Stimulated activated CD4-positive, alpha-beta T cell treated with anti-CD3 and anti-CD28 coated beads, Interleukin-1b, Interleukin-23, amount 100 ng/mL, for 1 hour (primary cell): ENCODE measurements at places on chromosomes 12 and 14.

DNA sequence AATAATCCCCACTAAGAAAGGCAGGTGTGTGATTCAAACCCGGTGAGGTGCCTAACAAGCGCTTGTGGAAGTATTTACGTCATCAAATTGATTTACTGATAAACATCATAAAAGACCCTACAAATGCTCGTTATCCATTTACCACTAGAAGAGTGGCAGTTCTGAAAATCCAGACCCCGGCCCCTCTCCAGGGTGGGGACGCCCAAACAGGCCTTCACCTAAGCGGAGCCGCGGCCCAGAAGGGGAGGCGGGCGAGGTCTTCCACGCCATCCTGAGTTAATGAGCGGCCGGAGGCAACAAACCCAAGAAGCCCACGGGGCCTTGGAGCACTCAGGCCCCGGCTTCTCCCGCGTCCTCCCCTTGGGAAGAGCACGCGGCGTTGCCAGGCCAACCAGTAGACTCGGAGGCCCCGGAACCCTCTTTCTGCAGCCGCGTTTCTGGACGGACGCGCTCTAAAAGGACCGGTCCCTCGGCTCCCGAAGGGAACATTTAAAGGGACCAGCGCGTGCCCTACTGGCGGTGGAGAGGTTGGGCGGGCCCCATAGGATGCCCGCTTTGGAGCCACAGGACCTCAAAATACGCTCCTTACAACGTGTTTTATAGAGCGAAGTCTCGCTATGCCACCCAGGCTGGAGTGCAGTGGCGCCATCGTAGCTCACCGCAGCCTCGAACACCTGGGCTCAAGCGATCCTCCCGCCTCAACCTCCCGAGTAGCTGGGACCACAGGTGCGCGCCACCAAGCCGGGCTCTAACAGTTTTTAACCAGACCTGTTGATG is 3.5 kb downstream of the PTPN21 start:
- peak; percentile 51 for DNase-seq

DNA sequence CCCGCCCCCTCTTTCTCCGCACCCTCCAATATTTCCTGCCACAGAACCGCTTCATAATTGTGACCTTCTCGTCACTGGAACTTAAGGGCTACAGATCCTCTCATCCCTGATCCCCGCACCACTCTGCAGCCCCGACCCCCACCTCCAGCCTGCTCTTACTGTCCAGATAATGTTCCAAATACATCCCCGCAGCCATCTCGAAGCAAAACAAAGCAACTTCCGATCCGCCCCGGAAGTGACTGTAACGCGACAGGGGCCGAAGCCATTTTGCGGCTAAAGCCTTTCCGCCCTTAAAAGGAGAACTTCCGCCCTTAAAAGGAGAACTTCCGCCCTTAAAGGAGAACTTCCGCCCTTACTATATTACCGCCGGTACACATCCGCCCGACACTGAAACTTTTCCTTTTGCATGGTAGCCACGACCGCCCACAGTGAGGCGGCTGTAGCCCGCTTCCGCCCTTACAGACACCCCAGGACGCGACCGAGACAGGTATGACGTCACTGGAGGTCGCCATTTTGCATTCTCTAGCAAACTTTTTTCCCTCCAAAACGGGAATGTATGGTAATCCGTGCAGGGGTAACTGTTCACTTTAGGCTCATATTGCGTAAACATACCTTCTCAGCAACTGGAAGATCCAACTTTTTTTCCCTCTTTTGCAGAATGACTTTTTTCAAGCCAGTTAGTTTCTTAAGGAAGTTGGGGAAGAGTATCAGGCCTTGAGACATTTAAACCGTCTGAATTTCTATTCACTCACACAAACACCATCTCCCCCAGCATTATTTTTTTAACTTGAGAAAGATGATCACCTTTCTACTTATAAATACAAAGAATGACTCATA is at the start of gene ING4:
Gene ING4, minus strand, starts transcription at position 214 of the 837 bp plus-strand sequence. Its CDS starts 18 bp downstream, at position 196.
- peak; percentile 74 for DNase-seq

DNA sequence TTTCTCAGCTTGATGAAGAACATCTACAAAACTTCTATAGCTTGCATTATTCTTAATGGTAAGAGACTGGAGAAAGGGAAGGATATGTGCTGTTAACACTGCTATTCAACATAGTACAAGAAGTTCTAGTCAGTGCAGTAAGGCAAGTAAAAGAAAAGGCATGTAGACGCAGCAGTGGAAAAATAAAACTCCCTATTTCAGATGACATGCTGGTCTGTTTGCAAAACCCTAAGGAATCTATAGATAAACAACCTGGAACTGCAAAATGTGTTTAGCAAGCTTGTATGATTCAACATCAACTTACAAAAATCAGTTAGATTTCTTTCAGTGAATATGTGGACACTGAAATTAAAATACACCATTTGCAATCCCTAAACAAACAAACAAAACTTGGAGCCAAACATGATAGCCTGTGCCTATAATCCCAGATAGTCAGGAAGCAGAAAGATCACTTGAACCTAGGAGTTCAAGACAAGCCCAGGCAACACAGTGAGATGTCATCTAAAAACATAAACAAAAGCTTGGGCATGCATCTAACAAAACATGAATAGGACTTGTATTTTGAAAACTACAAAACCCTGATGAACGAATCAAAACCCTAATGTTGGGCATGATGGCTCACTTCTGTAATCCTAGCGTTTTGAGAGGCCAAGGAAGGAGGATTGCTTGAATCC is 293.6 kb upstream of the RGS6 start:
- no peak for DNase-seq

DNA sequence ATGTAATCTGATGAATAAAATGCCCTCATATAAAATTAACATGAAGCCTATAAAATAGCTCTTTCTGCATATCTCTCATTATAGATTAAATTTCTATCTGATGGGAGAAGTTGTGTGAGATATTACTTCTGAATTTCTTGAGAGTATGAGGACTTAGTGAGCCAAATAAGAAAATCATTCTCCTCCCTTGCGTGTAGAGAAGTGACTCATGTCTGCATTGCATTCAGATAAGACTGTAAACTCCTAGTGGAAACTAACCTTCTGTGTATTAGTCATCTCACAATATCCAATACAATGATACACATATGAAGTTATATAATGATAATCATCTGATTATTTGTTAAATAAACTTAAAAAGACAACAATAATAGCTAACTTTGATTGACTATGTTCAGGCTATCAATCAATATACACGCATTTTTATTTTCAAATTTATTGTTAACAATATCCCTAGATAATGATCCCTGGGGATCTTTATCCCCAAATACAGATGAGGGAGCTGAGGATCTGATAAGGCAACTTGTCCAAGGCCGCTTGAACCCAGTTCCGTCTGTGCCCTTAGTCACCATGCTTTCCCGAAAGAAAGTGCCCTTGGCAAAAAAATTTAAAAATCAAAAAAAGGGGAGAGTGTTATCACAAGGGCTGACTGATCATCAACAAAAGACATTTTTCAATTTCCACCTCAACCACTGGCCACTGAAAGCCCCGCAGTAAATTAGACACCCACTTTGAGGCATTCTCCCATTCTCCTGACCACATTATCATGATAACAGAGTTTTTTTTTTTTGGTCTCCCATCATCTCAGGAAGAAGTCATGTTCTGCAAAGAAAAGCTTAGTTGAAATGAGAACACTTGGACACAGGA is 189.2 kb upstream of the RASSF8 start:
- no peak for DNase-seq

DNA sequence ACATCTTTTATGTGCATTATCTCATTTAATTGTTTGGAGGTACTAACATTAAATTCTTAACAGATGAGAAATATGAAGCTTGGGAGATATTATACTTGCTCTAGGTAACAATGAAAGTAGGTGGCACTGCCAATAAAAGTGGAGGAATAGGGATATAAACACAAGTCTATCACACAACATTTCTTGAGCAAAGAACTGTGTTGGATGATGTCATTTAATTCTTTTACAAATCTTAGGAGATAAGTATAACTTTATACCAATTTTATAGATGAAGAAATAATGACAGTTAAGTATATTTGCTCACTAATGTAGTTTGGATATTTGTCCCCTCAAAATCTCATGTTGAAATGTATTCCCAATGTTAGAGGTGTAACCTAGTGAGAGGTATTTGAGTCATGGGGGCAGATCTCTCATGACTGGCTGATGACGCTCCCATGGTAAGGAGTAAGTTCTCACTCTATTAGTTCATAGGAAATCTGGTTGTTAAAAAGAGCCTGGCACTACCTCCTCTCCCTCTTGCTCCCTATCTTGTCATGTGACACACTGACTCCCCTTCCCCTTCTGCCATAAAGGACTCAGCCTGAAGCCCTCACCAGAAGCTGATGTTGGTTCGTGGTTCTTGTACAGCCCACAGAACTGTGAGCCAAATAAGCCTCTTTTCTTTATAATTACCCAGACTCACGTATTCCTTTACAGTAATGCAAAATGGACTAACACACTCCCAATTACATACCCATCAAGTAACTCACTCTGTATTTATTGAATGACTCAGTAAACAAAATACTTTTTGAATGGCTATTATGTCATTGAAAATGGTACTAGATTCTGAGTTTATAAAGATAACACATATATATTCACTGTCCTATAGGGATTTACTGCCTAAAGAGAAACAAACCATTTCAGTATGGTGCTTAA is 146.8 kb upstream of the KITLG start:
- DNase-seq = no peak

- DNase-seq = no peak
These were observed 229.4 kb downstream of the CNTN1 start for GRCh38 chr12:40921563-40922163.

- DNase-seq = no peak
These were observed 664.7 kb downstream of the NRXN3 start for GRCh38 chr14:78834766-78835451.

- DNase-seq = no peak
These were observed 40.1 kb downstream of the CREBL2 start for GRCh38 chr12:12651752-12652151.

- no peak for DNase-seq
These were observed 224.4 kb downstream of the CHST11 start for GRCh38 chr12:104681012-104681690.

DNA sequence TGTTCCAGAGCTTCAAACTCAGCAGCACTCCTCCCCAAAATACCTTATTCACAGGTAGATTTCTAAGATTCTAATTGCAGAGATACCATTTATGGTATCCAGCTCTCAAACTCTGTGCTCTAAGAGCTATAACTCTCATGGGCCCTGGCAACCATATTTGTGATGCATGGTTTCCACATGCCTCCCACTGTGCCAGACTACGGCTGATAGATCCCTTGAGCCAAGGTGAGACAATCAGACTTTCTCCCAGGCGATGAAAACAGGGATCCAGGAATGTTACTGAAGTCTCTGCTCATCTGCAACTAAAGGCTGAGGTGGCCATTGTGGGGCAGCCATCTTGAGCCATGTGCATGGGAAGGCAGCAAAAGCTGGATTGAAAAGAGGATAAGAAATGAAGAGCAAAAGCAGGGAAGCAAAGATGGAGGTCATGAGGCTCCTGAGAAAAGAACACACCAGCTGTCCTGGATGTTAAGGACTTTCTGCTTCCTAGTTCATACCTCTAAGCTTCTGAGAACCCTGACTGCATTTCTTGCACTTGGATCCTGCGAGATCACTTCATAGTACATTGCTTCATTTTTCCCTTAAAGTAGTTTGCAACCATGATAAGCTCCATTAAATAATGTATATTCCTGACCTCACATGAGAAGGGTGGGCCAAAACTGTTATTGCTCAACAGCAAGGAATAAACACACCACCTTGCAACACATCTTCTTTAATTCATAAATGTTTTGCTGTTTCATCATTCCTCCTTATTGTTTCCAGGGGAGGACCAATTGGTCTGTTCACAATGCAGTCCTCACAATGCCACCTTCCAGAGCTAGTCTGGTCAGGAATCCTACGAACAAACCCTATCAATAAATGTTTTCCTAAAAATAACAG is 5.4 kb downstream of the EGLN3 start:
- no peak for DNase-seq

DNA sequence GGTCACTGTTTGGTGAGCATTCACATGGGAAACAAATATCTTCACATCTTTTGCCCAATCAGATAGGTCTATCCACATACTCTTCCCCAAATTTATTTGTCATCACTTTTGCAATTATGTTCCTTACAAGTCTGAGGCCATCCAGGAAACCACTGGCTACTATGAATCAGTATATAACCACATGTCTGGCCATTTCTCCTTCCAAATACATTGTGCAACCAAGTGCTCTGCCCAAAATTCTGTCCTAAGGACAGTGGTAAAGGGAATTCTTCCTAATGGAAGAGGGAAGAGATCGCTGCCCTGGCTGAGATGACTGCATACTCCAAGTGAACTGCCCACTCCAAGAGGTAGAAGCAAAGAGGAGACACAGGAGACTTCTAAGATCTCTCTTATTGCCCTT is 148.9 kb upstream of the MAX start:
- DNase-seq = no peak

DNA sequence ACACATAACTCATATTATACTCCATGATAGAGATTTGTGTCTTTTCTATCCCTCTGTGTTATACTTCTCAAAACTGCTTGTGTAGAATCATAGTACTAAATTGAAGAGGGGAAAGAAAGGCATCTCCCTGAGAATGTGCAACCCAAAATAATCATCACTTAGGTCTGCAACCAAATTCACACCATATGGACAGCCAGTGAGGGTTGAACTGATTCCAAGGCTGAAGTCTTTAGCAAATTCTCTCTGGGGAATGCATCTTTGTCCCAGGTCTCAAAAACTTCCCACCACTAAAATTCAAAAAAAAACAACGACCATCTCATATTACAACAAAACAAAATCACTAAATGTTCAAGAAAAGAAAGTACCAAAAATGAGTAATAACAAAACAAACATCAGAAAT is 11.0 kb downstream of the ZFC3H1 start:
- DNase-seq = no peak

GRCh38 chr14:77498984-77499527 is 440 bp upstream of the ISM2 start:
- no peak for DNase-seq

GRCh38 chr12:96143827-96144565 is 50.2 kb upstream of the ELK3 start:
- DNase-seq = no peak

GRCh38 chr12:12533238-12533829 is 29.3 kb downstream of the DUSP16 start:
- DNase-seq = no peak

DNA sequence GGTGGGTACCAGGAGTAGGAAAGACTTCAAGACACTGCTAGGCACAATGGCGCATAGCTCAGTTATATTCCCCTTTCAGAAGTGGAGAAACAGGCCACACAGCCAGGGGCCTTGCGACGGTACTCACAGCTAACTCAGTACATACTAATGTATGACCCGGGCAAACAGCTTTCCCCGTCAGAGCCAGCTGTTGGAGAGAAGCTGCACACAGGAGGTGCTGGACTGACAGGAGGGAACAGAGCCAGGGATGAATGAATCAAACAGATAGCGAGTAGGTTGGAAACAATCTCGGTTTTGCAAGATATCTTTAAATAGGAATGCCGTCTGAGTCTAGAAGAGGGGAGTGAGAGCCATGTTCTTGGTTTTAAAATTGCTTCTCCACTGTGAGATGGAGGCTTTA is 45.5 kb downstream of the PRIMA1 start:
- no peak for DNase-seq
